ENCODE measurements at places on chromosomes 7 and 10. TPM values are rescaled to one million over a fixed set of nuclear protein-coding genes. Genes with fewer than 3 reads are reported as not detected.
A peak's percentile ranks its signal among the peaks of the same experiment; 100 is the strongest.

COL26A1 gene
- total RNA-seq, result not detected

- no peak for DNase-seq
These were observed 103.6 kb downstream of the LYZL1 start for GRCh38 chr10:29392376-29393021.

GRCh38 chr7:99123571-99124033, 20.3 kb downstream of the SMURF1 start:
- no peak for DNase-seq

IL6 gene
- total RNA-seq, result 5.8 TPM

GRCh38 chr10:6491841-6492609, 88.1 kb downstream of the PRKCQ start:
- DNase-seq, result no peak

SLC25A40 gene
- total RNA-seq, result 20.0 TPM

GRCh38 chr7:108604307-108605077, 34.8 kb downstream of the DNAJB9 start:
- no peak for DNase-seq

DNA sequence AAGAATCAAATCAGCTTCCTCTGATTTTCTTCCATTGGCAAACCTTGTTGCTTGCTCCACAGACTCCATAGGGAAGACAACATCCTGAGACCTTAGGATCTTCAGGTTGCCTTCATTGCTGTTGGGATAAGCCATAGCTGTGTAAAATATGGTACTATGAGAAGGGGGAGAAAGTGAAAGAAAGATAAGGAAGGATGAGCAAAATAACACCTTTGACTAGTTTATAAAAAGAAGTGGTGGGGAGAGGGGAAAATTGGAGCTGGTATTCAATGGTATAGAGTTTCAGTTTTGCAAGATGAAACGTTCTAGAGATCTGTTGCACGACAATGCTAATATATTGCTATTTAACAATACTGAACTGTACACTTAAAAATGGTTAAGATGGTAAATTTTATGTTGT, 180.4 kb upstream of the PHYHIPL start:
- DNase-seq, result no peak

SLC16A9 gene
- total RNA-seq, result 1.5 TPM

DNA sequence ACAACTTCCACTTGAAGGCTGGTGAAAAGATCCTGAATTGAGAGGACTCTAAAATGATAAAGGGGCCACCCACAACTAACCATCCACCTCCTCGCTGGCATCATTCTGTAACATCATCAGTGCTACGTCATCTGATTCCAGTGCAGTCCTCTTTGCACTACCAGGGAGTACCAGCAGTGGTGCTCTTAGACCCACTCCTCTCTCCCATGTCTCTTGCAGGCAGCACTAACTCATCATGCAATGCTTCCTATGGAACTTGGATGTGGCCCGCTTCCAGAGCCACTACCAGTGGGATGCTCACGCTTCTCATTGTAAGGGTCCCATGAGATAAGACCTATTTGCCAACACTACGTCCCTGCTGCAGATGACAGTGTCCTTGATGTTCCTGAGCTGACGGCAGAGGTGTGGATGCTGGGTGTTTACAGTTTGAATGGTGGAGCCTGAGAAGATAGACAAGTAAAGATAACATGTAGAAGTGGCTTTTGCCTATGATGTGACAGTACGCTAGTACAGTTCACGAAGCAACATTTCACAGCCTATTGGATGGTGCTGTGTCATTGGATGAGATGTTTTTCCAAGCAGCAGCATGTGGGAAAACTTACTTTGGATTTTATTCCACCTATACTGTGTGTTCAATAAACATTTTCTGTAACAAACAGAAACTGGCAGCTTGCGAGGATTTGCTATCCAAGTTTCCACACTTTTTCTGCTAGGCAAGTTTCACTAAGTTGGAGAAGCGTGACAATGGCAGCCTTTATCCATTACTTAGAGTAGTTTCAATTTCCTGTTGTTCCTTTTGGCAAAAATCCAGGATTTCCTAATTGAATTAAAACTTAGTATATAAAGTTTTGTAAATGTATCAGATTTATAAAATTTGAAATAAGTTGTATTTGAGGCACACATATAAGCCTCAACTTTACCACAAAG, 35.8 kb upstream of the COBL start:
- DNase-seq, result no peak

LIPK gene
- total RNA-seq, result not detected

HOXA11 gene
- total RNA-seq, result not detected

DNA sequence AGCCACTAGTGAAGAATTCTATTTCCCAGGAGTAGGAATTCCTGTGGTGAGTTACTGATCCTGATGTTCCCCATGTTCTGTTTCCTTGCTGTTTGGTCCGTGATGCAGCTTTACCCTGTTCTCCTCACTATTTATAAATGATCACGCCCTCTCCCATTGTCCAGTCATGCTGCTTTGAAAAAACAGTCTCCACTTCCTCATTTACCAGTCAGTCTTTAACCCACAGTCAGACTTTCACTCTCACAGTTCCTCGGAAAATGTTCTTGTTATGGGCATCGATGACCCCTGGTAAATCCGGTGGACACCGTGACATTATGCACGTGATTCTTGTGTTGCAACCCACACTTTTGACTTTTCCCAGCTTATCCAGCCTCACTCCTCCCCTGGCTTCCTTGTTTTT, 14.4 kb downstream of the SCIN start:
- no peak for DNase-seq

- no peak for DNase-seq
These were observed 260.6 kb upstream of the MAGI2 start for GRCh38 chr7:79714081-79714480.

DNA sequence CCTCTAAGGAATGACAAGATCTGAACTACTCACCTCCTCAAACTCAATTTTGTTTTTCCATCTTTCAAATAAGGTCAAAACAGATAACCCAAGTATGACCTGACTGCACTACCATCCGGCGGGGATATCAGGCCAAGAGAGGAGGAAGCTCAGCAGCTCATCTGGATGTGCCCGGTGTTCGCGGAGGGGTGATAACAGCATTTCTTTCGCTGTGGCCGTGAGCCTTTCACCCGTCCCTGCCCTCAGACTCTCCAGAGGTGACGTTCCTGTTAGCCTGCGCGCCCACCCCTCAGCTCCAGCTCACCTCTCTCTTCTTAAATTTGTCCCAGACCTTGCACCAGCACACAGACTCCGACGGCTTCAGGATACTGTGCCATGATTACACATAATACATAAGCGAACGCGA, 526 bp downstream of the ZNF248 start:
- DNase-seq, result no peak

- no peak for DNase-seq
These were observed 10.0 kb downstream of the BTBD16 start for GRCh38 chr10:122281018-122281626.

DNA sequence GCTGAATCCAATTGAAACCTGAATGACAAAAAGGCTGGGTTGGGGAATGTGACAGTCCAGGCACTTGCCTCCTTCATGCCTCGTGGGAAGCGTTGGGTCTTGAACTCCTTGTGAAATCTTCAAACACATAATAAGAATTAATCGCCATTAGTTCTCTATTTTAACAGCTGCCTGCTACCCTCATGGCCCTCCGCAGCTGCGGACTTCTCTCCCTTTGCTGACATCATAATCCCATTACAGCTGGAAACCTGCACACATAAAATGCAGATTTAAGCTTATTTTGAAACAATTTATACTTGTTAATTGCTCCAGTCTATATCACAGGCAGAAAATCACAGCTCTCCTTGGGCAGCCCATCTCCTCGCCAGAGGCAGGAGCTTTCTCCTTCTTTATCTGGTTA, 403.0 kb upstream of the MKI67 start:
- no peak for DNase-seq

DNA sequence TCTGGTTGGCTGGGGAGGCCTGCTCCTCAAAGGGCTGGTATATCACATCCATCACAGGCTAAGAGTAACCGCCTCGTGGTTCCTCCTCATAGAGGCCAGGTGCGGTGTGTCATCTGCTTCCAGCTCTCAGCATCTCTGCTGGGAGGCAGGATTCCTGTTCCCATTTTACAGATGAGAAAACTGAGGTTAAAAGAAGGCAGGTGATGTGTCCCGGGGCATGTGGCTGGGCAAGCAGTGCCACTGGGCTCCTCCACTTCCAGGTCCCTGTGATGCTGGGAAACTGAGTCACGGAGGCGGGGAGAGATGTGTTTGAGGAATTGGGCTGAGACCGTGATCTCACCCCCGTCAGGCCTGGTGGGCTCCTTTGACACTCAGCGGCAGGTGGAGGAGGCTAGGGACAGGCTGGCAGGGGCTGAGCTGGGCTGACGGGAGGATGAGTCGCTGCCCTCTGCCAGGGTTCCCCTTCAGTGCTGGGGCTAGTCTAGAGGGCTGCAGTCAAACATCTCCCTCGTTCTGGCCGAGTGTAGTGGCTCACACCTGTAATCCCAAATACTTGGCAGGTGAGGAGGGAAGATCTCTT, 9.4 kb downstream of the ARPC1B start:
- no peak for DNase-seq

- DNase-seq, result no peak
These were observed 55.5 kb upstream of the ODAD2 start for GRCh38 chr10:28054228-28054860.

GRCh38 chr7:47485640-47486435, 96.1 kb downstream of the TNS3 start:
- no peak for DNase-seq

XRCC2 gene
- total RNA-seq, result 0.24 TPM

GRCh38 chr10:100007231-100008141, 2.3 kb downstream of the DNMBP start:
- DNase-seq, result no peak

PLEKHS1 gene
- total RNA-seq, result not detected

TDRD1 gene
- total RNA-seq, result 1.2 TPM

DNA sequence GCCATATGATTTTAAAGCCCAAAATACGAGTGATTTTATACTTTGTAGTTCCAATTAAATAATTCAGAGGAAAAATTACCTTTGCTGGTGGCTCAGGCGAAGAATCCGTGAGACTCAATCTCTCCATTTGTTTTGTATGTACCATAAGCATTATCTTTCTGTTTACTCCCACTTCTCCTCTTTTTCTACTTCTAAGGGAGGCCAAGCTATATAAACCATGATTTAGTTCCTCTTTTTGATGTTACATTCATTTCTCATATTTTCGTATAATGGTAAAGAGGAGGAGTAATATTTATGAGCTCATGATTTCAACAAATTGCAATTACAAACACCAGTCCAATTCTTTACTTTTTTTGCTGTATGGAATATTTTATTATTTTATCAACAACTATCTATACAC, 50.6 kb upstream of the TES start:
- DNase-seq, result no peak

CCL24 gene
- not detected for total RNA-seq

DKK1 gene
- 0.19 TPM for total RNA-seq

GRCh38 chr7:38428041-38428440, 154.6 kb upstream of the TARP start:
- DNase-seq, result no peak

SPDYE6 gene
- total RNA-seq, result not detected

KCNK18 gene
- total RNA-seq, result not detected

GRCh38 chr7:143346018-143346417, 16.5 kb downstream of the FAM131B start:
- DNase-seq, result no peak

ASZ1 gene
- not detected for total RNA-seq

- no peak for DNase-seq
These were observed 24.7 kb downstream of the ELN start for GRCh38 chr7:74052628-74053027.

- no peak for DNase-seq
These were observed 5.9 kb upstream of the LRMDA start for GRCh38 chr10:75425291-75426079.

DNA sequence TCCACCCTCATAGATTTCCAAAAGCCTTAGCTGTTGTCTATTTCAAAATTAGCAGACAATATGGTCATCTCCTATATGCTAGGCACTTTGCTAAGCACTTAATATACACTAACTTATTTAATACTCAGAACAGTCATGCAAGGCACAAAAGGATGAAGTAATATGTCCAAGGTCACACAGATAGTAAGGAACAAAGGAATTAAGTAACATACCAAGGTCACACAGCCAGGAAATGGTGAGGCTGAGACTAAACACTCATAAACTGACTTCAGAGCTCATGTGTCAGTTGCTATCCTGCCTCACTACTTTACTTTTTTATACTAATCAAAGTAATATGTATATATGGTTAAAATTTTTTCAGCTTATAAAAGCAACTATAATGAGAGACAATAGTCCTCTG, 23.6 kb upstream of the HIBADH start:
- no peak for DNase-seq

GRCh38 chr10:50604809-50605208, 18.9 kb downstream of the SGMS1 start:
- DNase-seq, result no peak

GRCh38 chr7:149598721-149599308, 101.2 kb upstream of the ZNF746 start:
- peak; percentile 66 for DNase-seq

DNA sequence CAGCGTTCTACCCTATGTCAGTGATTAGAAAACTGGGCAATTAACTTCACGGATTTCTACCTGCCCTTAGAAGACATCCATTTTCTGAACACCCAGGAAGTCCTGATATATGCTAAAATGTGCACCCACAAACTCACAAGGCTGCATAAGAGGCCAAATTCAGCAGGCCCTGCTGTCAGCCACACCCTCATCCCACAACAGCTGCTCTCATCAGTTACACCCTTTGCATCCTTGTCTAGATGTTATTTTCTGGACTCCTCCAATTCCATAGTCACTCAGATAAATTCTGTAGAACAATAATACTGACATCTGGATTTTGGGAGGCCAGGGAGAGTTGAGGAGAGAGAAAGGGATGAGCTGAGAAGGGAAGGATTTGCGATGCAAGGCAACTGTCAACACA, 208.9 kb downstream of the TAX1BP1 start:
- no peak for DNase-seq

GATAD1 gene
- 16.7 TPM for total RNA-seq

DNA sequence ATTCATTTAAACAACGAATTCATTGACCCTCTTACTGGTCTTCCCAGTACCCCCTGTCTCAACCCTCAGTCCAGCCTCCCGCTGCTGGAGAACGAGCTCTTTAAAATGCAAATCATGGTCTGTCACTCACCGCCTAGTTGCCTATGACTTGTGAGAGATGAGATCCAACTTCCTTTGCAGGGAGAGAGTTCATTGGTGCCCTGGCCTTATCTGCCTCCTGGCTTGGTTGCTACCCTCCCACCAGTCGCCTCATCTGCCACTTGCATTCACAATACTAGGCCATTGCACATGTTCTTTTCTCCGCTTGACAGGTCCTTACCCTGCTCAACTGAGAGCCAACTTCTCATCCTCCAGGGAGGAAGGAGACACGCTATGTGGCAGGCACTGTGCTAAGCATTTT, 54.0 kb upstream of the MXI1 start:
- DNase-seq, result no peak

DNA sequence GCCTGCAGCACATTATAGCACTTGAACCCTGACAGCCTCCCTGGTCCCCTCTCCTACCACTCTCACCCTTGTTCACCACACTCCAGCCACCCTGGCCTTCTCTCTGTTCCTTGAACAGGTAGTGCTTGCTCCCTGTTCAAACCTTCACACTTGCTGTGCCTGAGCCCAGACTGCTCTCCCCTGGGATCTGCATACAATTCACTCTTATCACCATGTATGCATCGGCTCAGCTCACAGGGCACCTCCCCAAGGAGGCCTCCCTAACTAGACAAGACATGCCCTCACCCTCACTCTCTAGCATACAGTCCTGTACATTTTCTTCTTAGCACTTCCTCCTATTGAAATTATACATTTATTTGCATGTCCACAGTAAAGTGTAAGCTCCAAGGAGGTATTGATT, 59.3 kb downstream of the FAM13C start:
- DNase-seq, result no peak

CAV2 gene
- total RNA-seq, result 311 TPM

- DNase-seq, result no peak
These were observed 49.2 kb upstream of the SFMBT2 start for GRCh38 chr10:7460006-7460405.

Measured in cardiac septum (tissue), 1 donor.